Germinal center (tissue), 1 donor: ENCODE measurements at places on chromosomes 16 and 17.

- no peak for DNase-seq
Observed at GRCh38 chr17:9202532-9202931, 181.2 kb downstream of the NTN1 start.

- DNase-seq, result no peak
Observed at GRCh38 chr16:62256406-62256805, 220.2 kb upstream of the CDH8 start.

- DNase-seq, result no peak
Observed at GRCh38 chr16:81175325-81175891, 63.1 kb upstream of the BCO1 start.

DNA sequence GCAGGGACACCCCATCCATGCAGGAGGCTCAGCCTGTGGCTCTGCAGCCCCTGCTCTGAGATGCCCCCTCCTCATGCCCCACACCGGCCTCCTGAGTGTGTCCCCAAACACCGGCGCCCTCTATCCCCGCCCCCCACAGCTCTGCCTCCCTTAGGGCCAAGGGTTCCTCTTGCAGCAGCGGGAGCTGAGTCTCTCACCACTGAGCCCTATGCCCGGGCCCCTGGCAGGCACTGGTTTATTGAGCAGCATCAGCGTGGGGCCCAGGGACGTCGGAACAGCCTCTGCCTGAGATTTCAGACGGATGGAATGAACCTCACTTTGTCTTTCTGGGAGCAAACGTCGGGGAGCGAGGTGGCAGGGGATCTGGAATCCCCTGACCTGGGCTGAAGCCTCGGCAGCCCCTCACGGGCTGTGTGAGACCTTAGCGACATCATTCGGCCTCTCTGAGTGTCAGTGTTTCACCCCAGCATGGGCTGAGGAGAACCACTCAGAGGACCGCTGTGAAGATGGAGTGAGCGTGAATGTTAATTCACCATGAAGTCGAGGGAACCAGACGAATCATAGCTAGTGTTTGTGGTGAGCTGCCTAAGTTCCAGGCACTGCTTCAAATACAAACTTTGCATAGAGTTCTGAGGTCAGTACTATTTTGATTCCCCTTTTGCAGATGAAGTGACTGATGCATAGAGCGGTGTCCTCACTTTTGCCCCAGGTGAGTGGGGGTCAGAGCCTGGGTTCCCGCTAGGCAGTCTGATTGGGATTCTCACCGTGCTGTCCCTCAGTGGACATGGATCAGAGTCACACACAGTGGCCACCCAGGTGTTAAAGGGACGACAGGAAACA, 5.3 kb upstream of the C16orf74 start:
- DNase-seq, result peak; percentile 69

DNA sequence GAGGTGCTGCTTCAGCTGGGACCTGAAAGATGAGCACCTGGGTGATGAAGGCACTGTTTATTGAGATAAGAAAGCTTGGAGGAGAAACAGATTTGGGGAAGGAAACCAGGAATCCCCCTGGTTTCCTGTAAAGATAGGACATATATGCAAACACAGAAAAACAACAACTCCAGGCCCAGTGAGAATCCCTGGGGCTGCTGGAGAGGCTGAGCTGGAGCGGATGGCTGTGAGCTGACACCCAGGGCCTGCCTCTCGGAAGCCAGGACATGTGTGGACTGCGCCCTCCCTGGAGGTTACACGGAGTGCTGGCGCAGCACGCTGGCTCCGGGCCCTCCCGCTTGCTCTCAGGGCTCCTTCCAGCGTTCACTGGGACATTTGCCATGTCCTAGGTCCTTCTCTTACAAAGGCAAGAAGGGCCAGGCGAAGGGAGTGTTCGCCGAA, 57.5 kb downstream of the CYB5B start:
- no peak for DNase-seq

DNA sequence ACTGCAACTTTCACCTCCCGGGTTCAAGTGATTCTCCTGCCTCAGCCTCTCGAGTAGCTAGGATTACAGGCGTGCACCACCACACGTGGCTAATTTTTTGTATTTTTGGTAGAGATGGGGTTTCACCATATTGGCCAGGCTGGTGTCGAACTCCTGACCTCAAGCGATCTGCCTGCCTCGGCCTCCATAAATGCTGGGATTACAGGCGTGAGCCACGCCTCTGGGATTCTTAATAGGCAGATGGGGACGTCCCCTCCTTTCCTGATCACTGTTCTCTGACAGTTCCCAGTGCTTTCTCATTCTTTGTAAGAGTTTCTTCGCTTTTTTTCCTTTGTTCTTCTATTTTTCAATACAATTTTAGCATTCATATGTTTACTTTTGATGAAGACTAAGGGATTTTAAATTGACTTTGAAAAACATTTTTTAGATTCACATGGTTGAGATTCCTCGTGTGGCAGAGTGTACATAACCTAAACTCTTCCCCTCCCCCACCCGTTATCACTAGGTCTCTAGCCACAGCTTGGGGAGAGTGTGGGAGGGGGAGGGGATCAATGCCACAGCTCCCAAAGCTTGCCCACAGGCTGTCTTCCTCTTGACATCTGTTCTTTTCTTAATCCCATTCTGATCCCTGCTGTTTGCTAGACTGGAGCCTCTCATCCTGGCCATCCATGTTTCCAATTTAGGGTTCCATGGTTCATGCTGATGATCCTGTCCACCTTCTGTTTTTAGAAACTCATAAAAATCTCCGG, 11.0 kb downstream of the ADORA2B start:
- no peak for DNase-seq

DNA sequence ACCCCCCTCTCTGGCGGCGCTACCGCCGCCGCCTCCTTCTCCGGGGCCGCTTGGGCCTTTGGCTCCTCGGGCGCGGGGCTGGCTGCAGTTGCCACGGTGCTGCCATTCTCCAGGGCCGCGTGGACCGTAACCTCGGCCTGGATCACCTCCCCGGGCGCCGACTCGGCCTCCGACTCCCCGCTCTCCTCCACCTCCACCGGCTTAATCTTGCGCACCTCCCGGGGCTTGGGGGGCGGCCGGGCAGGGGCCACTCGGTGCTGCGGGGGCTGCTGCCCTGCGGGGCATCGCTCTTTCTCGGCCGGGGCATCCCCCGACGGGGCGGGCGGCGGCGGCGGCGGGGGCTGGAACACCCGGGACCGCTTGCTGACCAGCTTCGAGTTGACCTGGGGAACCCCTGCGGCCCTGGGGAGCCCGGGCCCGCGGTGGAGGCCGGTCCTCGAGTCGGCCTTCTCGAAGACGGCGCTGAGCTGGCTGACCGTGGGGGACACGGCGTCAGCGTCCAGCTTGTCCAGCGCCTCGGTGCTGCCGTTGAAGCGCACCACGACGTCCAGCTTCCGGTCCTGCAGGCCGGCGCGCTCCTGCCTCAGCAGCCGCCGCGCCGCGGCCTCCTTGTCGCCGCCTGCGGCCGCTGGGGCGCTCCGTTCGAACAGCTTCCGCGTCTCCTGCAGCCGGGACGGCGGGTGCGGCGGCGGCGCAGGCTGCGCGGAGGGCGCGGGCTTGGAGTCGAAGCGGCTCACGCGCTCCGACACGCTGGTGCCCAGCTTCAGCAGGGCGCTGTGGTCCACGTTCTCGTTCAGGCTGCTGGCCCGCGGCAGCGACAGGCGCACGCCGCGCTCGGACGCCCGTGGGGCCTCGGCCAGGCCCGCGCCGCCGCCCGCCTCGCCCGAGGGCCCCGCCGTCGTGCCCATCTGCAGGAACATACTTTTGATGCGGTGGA, 792 bp downstream of the PPP1R9B start:
- DNase-seq, result peak; percentile 71

DNA sequence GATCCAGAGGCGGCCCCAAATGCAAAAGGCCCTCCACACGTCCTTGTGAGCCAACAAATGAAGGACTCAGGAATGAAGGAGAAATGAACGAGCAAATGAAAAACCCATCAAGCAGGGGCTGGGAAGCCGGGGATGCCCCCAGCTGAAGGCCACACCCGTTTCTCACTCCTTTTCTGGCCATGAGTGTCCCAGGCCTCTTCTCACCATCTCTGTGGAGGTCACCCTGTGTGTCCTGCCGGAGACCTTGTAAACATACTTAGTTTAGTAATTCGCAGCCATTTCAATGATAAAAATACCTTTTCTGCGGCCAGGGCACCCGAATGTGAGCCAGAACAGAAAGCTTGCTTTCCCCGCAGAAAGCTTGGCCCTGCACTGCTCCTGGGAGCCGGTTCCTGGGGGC, 21.1 kb upstream of the AATK start:
- no peak for DNase-seq

DNA sequence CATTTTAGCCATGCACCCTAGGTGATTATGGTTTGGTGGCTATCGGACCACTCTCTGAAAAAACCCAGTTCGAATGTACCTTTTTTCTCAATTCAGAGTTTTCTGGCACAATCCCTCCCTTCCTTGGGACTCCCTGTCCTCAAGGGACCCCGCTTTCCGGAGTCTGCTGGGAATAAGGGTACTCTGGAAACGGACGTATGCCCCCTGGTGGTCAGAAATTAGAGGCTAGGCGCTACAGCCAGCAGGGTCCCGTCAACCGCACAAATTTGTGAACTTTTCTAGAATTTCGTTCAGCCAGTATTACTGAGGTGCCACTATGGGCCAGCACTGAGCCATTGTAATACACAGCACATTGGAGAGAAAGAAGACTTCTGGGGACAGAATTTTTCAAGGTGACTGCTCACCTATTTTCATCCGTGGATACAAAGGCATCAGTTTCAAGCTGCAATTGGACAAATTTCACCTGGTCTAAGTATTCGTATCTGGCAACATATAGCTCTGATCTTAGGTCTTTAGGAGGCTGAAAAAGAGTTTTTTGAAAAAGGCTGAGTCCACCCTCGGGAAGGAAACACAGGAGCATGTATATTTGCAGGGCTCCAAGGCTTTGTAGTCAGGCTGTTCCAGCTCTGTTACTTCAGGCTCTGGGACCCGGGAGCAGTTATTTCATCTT, 27.1 kb upstream of the CRYBA1 start:
- peak; percentile 84 for DNase-seq

- DNase-seq, result no peak
Observed at GRCh38 chr16:938136-938535, 32.6 kb downstream of the LMF1 start.

DNA sequence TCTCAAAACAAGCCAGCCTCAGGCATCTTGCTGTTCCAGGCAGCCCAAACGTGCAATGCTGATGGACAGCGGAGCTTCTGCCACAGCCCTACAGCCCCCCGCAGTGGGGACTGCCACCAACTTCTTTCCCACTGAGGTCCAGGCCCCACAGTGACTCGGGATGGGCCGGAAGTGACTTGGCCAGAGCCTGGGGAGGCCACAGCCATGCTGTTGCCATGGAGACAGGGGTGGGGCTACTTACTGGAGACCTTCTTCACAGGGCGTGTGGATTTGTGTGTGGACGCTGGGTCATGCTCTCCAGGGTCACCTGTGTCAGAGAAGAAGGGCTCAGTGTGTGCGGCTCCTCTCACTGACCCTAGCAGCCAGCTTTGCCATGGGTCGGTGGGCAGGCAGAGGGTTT, 15.0 kb downstream of the TRIM25 start:
- DNase-seq, result no peak

DNA sequence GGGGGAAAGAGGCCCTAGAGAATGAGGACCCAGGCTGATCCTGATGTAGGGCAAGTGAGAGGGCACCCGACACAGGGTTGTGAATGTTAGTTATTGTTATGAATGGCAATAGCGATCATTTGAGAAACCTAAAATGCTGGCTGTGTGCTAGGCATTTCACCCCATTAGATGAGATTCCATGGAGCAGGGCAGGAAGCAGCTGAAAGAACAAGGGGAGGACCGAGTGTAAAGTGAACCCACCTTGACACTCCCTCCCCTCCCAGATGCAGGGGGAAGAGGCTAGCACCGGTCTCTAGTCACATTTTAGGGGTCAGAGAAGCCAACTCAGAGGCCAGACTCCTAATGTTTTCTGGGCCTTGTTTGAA, 553 bp upstream of the CORO6 start:
- DNase-seq, result no peak

DNA sequence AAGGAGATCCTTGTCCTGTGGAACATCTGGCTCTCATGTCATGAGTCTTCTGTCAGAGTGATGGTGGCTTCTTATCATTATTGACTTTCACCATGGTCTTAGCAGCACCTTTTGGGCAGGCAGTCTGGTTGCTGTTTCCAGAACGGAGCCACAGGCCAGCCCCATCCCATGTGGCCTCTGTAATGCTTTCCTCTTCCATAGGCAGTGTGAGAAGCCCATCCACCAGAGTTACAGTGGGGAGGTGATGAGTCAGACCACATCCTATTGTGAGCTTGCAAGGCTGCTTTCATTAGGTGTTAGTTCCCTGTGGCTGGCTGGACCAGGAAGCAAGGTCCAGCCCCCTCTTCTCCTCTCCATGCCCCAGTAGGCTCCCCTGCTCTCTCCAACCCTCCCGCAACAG, 30.8 kb upstream of the SPACA3 start:
- no peak for DNase-seq

DNA sequence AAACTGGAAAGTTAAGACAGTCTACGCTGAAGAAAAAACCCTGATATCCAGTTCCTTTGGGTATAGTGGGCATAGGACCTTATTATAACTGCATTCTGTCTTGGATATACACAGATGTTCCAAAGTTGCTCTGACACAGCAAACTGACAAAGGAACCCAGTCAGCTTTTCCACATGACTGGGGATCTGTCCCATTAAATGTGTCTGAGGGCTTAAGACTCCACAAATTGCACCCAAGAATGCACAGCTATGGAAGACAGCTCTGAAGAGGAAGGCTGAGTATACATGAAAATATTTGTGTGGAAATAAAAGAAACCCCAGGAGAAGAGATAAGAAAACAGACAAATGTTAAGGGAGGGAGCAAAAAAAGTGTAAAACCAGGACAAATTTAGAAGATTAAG, 114.1 kb downstream of the SPAG9 start:
- no peak for DNase-seq

- DNase-seq, result no peak
Observed at GRCh38 chr17:22266231-22266630, 573.9 kb downstream of the KCNJ18 start.

GRCh38 chr17:39000021-39000601, 32.9 kb upstream of the FBXO47 start:
- no peak for DNase-seq

DNA sequence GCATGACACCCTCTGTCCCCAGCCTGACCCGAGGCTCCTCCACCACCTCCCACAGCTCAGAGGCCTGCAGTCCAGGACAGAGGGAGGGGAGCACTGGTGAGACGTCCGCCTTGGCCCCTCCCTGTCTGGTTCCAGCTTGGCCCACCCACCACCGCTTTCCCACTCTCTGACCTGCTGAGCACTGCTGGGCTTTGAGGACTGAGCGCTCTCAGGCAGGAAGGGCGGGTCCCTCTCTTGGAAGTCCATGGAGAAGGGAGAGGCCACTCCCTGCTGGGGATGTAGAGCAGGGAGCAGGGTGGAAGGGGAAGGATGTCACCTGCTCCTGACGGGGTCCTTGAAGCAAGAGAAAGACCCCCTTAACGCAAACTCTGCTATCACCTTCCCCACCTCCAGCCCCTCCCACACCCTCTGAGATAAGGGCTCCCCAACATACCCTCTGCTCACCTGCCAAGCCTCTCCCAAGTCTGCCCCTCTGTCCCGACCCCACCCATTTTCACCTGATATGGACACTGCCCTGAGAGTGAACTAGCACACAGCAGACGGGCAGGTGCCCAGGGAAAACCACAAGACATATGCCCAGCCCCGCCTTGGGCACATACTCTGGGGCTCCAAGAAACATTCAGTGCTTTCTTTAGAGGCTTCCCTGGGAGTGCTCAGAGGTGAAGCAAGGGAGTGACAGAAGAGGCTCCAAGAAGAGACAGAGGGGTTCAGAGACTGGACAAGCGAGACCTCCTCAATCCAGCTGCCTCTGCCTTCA, 1.4 kb downstream of the OSBPL7 start:
- DNase-seq, result no peak

GRCh38 chr16:74232806-74233465, 63.7 kb upstream of the PSMD7 start:
- no peak for DNase-seq
